T-cell (primary cell): ENCODE measurements at places on chromosomes 2 and 18.

GRCh38 chr2:37895140-37895539 lies 29.9 kb upstream of the RMDN2 start:
- no peak for DNase-seq

- no peak for DNase-seq
Observed at GRCh38 chr18:79093986-79094385, 24.8 kb downstream of the ATP9B start.

DNA sequence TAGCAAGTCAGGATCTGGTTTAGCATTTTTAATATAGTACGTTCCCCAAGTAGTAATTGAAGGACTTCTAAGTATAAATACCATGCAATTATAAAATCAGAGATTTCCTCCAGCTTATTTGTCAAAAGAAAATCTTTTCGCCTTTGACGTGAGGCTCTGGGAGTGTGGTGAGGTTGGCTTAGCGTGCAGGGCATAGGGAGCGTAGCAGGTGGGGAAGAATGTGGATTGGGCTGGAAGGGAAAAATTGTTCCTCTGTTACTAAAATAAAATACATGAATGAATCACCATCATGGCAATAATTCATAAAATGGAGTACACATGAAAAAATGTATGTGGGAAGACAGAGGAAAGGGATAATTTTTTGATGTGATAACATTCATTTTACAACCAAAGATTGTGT lies 5.4 kb upstream of the IL1RL2 start:
- DNase-seq = no peak

GRCh38 chr2:41962922-41963622 lies 84.7 kb upstream of the PKDCC start:
- no peak for DNase-seq

DNA sequence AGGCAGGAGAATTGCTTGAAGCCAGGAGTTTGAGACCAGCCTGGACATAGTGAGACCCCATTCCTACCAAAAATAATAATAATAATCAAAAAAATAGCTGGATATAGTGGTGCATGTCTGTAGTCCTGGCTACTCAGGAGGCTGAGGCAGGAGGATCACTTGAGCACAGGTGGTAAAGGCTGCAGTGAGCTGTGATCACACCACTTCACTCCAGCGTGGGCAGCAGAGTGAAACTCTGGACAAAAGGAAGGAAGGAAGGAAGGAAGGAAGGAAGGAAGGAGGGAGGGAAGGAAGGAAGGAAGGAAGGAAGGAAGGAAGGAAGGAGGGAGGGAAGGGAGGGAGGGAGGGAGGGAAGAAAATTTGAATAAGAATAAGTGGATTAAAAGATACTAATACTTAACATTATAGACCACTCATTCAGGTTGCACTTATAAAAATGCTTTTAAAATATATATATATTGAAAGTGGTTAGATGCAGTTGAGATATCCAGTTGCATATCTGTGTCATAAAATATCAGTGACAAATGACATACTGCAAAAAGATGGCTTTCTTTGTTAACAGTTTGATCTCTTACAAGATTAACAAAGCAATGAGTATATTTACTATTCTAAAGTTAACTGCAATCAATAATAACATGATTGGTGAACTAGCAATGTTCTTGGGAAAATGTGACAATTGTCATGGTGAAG lies 702.4 kb downstream of the CPS1 start:
- DNase-seq = no peak

DNA sequence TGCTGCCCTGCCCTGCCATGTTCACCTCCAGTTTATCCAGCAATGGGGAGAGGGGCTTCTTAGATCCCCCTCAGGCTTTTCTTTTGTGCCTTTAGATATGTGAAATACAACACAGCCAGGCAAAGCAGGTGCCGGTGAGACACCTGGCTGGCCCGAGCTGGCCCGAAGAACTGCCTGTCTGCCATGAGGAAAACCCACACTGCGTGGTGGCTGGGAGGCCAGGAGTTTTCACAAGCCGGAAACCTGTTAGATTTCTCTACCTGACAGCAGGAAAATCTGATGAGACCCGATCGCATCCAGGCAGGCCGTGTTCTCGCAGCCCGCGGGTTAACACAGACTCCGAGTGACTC lies 5.7 kb upstream of the GAL3ST2 start:
- DNase-seq = no peak

DNA sequence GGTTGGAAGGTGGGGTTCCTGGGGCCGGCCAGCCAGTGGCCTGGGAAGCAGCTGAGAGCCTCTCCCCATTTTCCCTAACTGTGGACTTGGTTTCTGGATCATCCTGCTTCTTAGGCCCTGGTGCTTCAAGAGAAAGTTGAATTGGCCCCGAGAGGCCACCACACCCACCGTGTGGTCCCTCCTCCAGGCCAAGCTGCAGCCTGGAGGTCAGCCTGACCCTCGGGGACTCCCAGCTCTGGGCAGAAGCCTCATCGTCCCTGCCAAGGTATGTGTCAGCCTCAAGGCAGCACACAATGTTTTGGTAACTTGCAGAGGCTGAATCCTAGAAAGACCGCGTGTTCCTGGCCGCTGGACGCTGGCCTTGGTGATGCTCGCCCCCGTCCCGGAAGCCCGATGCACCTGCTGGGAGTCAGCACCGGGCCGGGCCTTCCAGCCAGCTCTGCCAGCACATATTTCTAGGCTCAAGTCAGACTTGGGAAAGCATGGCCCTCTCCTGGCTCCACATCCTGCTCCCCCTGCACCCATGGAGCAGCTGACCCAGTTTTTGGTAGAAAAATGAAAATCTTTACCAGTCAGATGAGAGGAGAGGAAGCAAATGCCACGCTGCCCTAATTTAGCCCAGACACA lies 72.6 kb downstream of the ACTR2 start:
- DNase-seq = no peak

DNA sequence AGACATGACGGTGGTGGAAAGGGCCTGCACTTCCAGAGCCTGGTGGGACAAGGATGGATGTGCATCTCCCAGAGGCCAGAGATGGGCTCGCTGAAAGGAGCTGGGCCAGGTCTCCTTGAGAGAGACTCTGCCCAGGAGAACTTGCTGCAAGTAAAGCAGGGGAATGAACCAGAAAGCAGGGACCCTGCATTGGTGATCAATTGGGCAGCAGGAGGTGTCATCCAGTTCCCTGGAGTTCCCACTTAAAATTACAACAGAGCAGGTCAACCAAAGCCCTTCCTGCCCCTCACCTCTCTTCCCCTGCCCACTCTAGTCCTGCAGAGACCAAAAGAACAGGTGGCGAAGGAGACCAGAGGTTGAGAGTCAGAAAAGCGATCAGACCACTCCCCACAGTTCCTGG lies 69.7 kb upstream of the CAB39 start:
- DNase-seq = no peak

DNA sequence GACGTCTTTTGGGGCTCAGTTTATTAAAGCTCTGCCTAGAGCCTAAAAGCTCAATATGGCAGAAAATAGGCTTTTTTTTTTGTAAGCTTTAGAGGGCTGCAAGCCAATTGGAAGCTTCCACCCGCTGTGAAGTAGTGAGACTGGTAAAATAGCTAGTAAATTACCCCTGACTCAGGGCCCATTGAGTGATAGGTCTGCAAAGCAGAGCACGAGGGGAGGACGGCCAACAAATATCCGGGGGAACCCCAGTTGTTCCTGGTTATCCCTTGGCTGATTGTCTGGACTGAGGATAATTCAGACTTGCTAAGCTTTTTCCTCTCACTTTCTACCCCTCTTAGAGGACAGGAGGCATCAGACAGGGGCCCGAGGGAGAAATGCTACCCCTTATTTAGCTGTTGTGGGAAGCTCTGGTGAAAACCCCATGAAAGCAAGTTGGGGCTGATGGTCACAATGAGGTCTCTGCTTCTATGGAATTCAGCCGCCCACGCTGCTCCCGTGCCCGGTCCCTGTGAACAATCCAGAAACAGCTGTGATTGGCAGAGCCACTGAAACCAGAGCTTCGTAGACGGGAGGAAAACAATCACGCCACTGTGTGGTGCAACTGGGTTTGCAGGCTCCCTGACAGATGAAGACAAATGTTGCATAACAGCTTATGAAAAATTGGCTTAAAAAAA lies 141.9 kb upstream of the LGALSL start:
- DNase-seq = no peak

DNA sequence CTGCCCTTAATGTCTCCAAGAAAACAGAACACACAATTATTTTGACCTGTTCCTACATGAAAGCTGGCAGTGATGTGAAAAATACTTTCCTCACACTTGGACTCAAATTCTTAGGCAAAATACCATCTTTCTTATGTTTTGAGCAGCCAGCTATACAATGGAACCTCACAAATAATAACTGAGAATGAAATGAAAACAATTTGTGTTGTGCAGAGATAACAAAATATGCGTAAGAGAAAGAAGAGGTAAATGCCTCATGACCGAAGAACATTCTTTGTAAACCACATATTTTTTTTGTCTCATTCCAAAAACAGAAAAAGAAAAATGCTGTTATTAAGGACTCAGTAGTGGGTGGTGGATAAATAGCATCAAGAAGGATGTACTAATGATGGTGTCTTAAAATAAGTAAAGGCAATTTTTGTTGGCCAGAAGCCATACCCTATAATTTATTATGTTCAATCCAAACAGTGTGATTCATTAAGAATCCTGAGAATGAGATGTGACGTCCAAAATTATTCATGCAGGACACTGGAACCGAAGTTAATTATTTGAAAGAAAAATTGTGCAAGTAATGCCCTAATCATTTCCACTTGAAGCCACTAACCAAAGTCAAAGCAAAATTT lies 193.0 kb upstream of the NETO1 start:
- no peak for DNase-seq

DNA sequence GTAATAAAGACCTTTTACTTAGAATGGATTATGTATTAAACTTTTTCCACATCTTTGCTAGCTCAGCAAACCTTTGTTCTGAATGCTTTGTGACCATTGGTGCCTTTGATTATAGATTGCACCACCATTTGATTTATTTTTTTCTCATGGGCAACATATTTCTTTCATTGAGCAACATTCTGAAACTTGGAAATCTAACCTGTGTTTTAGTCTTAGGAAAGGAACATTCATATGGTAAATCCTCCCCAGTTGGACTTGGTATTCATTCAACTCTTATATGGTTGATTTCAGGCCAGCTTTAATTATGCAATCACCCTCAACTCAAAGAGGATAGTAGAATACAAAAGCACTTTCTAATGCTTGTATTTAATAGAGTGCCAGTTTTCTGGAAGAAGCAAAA lies 1077.9 kb upstream of the ZEB2 start:
- DNase-seq = no peak

DNA sequence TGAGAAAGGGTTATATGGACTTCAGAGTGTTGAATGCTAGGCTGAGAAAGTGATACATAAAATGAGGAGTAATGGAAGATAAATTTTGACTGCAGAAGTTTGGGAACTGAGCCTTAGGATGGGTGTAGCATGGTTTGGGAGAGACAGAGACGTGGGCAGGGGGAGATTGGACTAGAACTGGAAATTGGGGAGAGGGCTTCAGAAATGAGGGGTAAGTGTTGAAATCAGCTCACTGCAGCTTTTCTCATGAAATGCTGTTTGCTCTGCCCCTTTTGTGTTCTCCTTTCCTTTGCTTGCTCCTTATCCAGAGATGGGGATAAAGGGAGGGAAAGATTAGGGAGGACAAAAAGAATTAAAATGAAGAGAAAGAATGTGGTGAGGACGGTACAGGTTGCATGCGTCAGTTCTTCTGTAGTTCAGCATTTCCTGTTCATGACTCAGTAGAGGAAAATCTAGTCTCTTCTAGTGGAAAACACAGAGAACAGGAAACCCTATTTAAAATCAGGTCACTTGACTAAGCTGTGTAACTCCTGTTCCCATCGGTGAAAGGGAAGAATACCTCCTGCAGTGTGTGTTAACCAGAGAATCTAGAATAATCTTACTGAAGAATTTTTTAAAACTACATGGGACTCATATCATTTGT lies 105.6 kb downstream of the CRIM1 start:
- no peak for DNase-seq

GRCh38 chr18:59265246-59265973 lies 7.8 kb downstream of the RAX start:
- DNase-seq = no peak

DNA sequence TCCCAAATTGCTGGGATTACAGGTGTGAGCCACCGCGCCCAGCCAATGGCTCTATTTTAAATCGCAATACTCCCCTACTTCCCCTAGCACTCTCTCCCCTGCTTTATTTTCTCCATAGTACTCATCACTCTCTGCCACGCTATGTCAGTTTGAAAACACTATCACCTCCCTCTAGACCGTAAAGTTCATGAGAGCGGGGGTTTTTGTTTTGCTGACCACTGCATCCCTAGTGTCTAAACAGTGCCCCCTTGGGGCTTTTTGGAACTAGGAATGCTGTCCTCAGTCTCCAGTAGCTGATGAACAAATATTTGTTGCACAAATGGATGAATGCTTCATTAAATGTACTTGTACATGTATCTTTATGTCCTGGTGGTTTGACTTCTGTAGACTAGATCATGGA lies 44.1 kb downstream of the ATOH8 start:
- DNase-seq = no peak

DNA sequence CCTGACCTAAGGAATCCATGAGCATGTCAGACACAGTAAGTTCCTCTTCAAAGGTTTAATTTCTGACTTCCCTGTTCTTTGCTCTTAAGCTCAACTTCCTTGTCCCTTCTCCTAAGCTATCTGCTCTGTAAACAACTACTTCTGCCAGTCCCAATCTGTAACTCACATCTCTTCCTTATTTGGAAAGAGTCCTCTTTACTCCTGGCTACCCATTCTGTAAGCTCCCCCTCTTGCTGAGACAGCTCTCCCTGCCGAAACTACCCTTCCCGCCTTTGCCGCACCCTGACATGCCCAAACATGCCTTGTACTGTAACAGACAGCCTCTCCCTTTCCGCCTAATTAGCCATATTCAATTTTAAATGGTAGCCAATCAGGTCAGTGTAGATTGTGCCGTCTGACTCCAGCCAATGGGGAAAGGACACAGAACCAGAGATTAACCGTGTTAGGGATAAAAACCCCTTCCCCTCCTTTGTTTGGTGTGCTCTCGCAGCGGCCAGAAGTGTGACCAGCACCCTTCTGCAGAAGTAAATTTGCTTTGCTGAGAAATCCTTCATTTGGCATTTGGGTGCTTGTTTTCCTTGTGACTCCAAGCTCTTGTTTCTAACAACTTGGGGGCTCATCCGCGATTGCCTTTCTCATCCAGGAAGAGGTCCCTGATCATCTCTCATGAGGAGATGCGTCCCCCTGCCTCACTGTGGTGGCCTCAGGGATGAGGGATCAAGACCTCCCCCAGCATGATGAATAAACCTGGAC lies 49.0 kb downstream of the PIAS2 start:
- DNase-seq = no peak

GRCh38 chr2:150626934-150627411 lies 139.5 kb upstream of the RND3 start:
- DNase-seq = no peak

- DNase-seq = no peak
Observed at GRCh38 chr2:30109856-30110255, 37.0 kb upstream of the YPEL5 start.

- no peak for DNase-seq
Observed at GRCh38 chr2:71787476-71788185, 334.3 kb downstream of the DYSF start.

DNA sequence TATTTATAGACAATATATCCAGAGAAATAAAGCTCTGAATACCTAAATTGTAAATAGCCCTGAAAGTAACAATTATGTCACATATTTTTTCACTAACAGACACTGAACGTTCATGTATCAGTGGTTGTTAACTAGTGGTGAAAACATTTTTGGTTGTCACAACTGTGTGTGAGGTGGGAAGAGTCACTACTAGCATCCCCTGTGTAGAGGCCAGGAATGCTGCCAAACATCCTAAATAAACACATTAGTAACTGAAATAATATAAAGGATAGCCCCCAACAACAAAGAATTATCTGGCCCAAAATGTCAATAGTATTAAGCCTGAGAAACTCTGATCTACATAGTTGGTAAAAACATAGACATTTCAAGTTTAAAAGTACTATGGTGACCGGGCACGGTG lies 64.5 kb downstream of the ROCK1 start:
- DNase-seq = no peak
